AG20443 (cell line): ENCODE measurements at places on chromosomes 6 and 20.

- no peak for DNase-seq
Measured at GRCh38 chr6:111992851-111993250, 61.1 kb upstream of the CCN6 start.

DNA sequence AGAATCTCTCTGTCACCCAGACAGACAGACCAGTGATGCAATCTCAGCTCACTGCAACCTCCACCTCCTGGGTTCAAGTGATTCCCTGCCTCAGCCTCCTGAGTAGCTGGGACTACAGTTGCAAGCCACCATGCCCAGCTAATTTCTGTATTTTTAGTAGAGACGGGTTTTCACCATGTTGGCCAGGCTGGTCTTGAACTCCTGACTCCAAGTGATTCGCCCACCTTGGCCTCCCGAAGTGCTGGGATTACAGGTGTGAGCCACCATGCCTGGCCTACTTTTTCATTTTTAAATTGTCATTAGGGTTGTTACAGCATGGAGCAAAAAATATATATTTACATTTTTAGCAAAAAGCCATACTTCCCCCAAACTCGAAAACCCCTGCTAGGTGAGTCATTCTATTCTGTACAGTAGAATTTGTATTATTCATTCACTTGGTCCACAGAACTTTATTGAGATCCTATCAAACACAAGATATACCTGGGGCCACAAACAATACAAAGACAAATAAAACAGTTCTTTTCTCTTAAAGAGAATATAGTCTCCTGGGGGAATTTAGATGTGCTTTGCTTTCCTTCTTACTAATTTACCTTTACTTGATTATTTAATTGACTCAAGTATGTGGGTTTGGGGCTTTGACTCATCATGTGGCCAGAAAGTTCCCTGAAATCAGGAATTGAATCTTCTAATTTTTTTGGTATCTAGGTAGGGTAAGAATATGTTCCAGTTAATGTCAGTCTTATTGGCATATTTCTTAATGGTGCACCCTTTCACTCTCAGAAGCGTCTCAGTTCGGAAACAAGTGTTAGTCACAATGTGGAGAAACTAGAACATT, 16.6 kb upstream of the CCND3 start:
- no peak for DNase-seq

DNA sequence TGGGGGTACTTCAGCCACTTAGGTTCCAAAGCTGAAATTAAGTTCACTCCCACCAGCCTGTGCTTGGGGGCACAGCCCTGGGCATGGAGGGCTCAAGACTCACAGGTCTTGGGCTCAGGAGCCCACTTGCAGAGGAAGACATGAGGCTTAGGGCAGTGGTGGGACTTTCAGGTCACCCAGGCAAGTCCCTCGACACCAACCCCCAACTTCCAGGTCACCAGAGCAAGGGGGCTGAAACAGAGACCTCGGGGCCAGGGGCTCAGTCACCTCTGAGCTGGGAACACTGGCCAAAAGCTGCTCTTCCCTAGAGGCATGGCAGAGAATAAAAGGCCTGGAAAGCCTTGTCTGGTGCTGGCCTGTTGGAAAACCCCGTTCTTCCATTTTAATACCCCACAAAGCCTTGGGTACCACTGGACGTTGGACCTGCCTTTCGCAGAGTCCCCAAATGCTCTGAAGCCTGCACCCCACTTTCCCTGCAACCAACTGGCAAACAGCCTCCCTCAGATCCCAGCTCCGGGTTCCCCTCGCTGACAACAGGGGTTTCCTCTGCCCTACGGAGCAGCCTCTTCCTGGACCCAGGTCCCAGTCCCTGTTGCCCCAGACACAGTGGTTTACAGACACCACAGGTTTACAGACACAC, 160.9 kb upstream of the PMEPA1 start:
- DNase-seq: no peak

DNA sequence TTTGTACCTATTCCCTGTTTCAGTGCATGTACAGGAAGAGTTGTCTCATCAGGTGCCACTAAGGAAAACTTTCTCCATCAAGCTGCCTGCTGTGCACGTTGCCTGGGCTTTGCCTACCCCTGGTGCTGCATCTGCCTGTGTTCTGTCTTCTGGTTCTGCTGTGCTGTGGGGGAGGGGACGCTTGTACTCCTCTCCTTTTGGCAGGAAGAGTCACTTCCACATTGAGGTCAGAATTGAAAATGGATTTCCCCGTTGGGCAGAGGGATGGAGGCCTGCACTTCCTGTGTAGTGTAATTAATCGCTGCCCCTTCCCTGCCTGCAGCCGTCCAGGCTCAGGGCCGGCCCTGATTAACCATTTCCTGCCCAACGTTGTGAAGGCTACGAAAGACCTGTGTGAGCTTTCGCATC, 153.3 kb downstream of the SCML4 start:
- peak; percentile 33 for DNase-seq

GRCh38 chr20:59987135-59987534, 28.9 kb downstream of the CDH26 start:
- DNase-seq: no peak

GRCh38 chr6:150313781-150314180, 55.0 kb upstream of the IYD start:
- no peak for DNase-seq

GRCh38 chr6:87919001-87919400, 128.6 kb upstream of the SPACA1 start:
- DNase-seq: no peak

GRCh38 chr6:25835442-25836283, 3.8 kb upstream of the SLC17A1 start:
- no peak for DNase-seq

DNA sequence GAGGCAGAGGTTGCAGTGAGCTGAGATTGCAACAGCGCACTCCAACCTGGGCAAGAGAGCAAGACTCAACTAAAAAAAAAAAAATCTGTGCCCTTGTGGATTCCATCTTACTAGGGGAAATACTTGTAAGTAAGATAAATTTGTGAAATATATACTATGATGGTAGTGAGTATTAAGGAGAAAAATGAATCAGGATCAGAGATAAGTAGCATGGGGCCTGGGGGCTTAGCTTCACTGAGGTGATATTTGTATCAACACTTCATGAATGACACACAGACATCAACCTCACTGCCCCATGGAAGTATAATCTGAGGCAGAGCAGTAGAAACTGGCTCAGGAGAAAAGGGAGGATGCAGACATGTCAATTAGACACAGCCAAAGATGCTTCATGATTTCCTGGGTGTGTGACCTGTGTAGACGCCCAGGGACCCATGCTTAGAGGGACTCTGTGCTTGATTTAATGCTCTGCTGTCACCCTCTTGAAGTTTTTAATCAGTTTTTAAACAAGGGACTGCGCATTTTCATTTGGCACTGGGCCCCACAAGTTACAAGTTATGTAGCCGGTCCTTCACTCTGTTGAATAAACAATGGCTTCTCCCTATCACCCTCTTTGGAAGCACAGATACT, 41.9 kb downstream of the PCNA start:
- DNase-seq: no peak

- DNase-seq: peak; percentile 58
Measured at GRCh38 chr6:119110601-119111548, 32.4 kb upstream of the FAM184A start.

GRCh38 chr20:51608061-51608460, 65.5 kb upstream of the NFATC2 start:
- DNase-seq: no peak

GRCh38 chr6:153129873-153130514, 1.1 kb downstream of the RGS17 start:
- peak; percentile 43 for DNase-seq

DNA sequence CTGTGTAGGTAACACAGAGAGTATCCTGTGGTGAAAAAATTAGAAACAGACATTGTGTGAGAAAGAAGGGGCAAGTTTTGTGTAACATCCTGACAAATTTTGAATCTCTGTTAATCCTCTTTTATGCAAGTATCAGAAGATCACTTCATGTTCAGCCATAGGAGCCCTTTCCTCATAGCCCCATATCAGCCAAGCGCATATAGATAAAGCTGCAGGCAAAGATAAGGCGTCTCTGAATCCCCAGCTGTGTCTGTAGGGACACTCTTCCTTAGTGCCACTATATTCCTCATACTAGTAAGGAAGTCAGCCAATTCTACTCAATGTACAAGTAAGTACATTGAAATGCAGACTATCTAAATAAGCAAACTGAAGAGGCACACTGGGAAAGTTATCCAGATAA, 22.3 kb downstream of the HTR1E start:
- DNase-seq: no peak

GRCh38 chr6:487956-488355, 96.4 kb downstream of the IRF4 start:
- no peak for DNase-seq

DNA sequence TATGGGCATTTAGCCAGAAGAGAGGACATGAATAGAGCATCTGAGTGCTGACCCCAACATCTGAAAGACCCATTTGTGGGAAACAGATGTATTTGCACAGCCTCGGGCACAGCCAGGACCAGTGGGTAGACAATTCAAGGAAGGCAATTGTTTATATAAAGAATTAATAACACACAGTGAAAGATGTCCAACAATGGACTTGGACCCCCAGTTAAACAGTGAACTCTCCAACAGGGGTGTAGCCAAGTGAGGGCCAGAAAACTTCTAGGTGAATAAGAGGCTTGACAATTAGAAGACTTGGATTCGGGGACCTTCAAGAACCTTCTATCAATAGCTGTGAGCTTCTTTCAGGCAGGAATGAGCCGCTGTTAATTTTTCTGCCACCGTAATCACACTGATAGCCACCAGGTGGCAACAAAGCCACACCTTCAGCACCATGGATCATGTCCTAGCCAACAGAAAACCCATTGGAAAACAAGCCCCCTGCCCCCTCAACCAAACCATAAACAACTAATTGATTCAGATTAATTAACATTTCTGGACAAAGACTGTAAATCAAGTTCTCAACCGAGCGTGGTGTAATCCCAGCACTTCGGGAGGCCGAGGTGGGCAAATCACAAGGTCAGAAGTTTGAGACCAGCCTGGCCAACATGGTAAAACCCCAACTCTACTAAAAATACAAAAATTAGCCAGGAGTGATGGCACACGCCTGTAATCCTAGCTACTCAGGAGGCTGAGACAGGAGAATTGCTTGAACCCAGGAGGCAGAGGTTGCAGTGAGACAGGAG, 8.8 kb upstream of the SRSF6 start:
- peak; percentile 64 for DNase-seq

- no peak for DNase-seq
Measured at GRCh38 chr6:120304223-120304622, 954.7 kb upstream of the MAN1A1 start.

GRCh38 chr6:157659536-157660271, 163.3 kb upstream of the SNX9 start:
- no peak for DNase-seq

GRCh38 chr20:48571949-48572847, 255.6 kb downstream of the PREX1 start:
- DNase-seq: no peak

DNA sequence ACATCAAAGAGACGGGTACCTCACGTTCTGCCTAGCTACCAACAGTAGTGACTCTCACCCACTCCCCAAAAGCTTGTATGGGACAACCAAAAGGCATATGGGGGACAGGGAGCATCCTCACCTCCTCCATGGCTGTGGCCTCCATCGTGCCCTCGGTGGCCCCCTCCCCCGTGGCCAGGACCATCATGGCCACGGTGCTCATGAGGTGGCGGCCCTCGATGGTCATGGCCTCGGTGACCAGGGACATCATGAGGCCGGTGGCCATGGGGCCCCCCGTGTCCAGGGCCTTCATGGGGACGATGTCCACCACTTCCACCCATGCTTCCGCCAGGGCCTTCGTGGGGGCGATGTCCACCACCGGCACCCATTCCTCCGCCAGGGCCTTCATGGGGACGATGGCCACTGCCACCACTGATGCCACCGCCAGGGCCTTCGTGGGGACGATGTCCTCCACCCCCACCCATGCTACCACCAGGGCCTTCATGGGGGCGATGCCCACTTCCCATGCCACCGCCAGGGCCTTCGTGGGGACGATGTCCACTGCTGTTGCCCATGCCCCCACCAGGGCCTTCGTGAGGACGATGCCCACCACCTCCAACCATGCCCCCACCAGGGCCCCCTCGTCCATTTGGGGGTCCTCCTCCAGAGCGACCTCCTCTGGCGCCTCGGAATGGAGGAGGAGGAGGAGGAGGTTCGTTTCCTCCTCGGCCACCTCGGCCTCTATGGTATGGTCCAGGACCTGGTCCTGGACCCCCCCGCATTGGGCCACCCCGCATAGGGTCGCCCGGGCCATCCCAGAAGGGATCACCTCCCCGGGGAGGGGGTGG, 15.0 kb downstream of the PPP1R10 start:
- no peak for DNase-seq

- no peak for DNase-seq
Measured at GRCh38 chr6:4803343-4803744, 27.1 kb downstream of the CDYL start.

DNA sequence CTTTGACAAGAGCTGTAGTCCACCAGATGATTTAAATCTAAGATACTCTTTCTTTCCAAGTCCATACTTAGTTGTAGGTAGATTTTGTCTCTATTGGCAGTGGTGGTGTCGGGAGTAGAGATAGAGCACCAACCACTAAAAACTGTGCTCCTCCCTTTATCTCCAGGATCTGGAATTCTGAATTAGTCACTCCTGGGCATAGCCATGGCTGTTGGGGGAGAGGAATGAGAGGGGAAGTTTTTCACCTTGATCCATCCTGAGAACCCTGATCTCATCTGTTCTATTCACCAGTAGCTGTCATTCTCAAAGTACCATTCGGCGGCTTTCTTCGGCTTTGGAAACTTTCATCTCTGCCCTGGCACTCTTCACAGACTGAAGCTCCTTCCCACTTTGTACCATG, 35.6 kb upstream of the NKX2-4 start:
- DNase-seq: no peak

DNA sequence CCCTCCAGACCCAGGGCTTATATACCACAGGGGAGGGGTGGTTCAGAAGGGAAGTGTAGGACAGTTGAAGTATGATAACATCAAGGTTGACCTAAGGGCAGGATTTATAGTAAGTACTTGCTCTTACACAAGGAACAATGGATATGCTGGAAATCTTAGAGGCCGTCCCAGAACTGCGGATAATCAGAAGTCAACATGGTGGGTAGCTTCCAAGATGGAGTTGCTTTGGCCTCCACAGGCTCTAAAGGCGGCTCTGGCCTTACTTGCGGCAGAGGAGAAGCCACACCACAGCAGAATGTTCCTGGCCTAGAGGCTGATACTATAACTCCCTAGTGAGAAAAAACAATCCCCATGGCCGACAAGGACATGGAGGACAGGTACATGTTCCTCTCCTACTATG, 344.7 kb downstream of the CDC5L start:
- no peak for DNase-seq
